ENCODE measurements at places on chromosomes 2 and 18.

GRCh38 chr2:219542931-219543595 is 546 bp downstream of the CHPF start:
- no peak for DNase-seq

DNA sequence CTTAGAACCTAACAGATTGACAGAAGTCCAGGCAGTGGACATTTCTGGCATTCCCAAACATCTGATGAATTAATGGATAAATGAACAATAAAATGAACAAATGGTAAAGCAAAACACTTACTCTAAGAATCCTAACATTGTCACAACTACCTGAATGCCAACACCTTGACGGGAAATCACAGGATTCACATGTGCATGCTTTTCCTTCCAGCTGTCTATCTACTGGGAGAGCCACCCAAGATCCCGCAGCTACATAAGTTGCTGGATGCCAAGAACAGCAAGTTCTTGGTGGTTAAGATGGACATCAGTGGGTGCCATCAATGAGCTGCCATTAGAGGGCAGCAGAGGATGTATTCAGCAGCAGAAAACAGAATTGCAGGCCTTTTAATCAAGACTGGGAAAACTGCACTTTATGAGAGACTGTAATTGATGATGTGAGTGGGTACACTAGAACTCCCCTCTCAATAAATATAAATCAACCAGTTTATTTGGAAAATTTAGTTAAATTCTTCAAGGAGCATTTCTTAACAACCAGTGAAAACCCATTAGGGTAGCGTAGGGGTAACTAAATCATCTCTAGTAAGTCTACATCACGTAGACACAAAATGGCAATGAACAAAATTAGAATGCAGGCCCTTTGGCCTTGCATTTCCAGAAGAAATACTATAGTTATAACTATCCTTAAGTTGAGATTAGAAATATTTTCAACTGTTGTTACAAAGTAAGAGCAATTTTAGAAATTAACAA is 45.6 kb downstream of the SESTD1 start:
- DNase-seq, result peak; percentile 59

DNA sequence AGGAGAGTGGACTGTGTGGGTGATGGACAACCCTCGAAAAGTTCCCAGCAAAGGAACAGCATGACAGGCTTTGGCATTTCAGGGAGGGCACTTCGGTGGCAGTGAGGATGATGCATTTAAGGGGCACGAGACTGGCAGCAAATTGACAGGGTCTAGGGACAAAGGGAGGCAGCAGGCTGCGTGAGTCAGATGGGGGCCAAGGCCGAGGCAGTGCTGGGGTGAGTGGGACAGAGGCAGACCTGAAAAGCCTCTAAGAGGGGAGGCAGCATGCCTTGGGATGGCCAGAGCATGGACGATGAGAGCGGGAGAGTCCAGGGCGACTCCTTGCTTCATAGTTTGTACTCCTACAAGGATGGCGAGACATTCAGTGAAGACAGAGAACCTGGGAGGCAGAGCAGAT is 49.5 kb upstream of the LYPD1 start:
- DNase-seq, result no peak

- DNase-seq, result no peak
Measured at GRCh38 chr2:163641986-163642385, 93.8 kb downstream of the FIGN start.

- no peak for DNase-seq
Measured at GRCh38 chr2:239589270-239589825, 188.5 kb upstream of the HDAC4 start.

GRCh38 chr18:25167612-25168410 is 184.2 kb downstream of the ZNF521 start:
- no peak for DNase-seq

All from MV-4-11 (cell line).